ENCODE measurements at places on chromosomes 1 and 21. TPM values are rescaled to one million over a fixed set of nuclear protein-coding genes. Genes with fewer than 3 reads are reported as not detected.

Gene FAM78B
- 0.11 TPM for total RNA-seq

Gene MAP3K21
- total RNA-seq = 0.13 TPM

Gene ERVH48-1
- total RNA-seq = not detected

Gene CR1L
- not detected for total RNA-seq

Gene PRRX1
- total RNA-seq = 1.2 TPM

Gene AIRE
- not detected for total RNA-seq

Gene RHD
- total RNA-seq = not detected

Gene HMCN1
- 21.4 TPM for total RNA-seq

Gene ZBTB8B
- total RNA-seq = not detected

Gene NPHS2
- not detected for total RNA-seq

Gene UQCRH
- 817 TPM for total RNA-seq

Gene HPCAL4
- 0.06 TPM for total RNA-seq

Gene OR2T11
- total RNA-seq = not detected

Gene AMY1A
- not detected for total RNA-seq

Gene SESN2
- total RNA-seq = 14.7 TPM

Gene FLG
- total RNA-seq = 0.06 TPM

Gene SPATA21
- not detected for total RNA-seq

Gene FLG2
- not detected for total RNA-seq

Gene PTPN7
- not detected for total RNA-seq

Gene CRYBG2
- not detected for total RNA-seq

Gene LIPI
- not detected for total RNA-seq

Gene DCST1
- total RNA-seq = not detected

Gene LCE3D
- not detected for total RNA-seq

Gene TMEM240
- 0.47 TPM for total RNA-seq

Gene NHLH1
- 0.11 TPM for total RNA-seq

Gene GBP2
- 78.2 TPM for total RNA-seq

Gene S100A10
- total RNA-seq = 90.2 TPM

Gene KCNJ15
- not detected for total RNA-seq

Gene ANKRD65
- not detected for total RNA-seq

Gene S100A7
- total RNA-seq = not detected

Gene ASCL5
- not detected for total RNA-seq

Gene TMPRSS2
- total RNA-seq = not detected

Gene FCRL1
- not detected for total RNA-seq

Gene MYBPHL
- not detected for total RNA-seq

Gene GUCA2B
- total RNA-seq = not detected

Gene CD48
- not detected for total RNA-seq

Gene ASB17
- total RNA-seq = not detected

Gene PGLYRP3
- total RNA-seq = not detected
